HTR-8/SVneo (cell line): ENCODE measurements at places on chromosomes 13 and 19.

- no peak for DNase-seq
Measured at GRCh38 chr13:88643233-88643632, 972.1 kb downstream of the SLITRK5 start.

DNA sequence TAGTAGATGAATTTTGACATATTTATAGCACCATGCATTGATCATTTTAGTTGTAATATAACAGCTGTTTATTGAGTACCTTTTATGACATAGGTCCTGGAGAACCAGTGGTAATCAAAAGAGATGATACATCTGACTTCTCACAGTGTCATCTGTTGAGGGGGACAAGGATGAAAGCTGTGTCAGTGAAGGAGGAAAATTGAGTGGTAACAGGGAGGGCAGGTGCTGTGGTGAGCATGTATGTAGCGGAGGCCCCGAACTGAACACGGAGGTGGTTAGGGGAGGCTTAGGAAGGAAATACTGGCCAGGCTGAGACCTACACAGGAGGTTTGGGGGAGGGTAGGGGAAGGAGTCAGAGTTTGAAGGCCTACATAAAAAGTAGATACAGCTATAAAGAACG lies 199.7 kb downstream of the GGACT start:
- no peak for DNase-seq

- DNase-seq, result no peak
Measured at GRCh38 chr19:38730731-38731589, 13.3 kb downstream of the CAPN12 start.

DNA sequence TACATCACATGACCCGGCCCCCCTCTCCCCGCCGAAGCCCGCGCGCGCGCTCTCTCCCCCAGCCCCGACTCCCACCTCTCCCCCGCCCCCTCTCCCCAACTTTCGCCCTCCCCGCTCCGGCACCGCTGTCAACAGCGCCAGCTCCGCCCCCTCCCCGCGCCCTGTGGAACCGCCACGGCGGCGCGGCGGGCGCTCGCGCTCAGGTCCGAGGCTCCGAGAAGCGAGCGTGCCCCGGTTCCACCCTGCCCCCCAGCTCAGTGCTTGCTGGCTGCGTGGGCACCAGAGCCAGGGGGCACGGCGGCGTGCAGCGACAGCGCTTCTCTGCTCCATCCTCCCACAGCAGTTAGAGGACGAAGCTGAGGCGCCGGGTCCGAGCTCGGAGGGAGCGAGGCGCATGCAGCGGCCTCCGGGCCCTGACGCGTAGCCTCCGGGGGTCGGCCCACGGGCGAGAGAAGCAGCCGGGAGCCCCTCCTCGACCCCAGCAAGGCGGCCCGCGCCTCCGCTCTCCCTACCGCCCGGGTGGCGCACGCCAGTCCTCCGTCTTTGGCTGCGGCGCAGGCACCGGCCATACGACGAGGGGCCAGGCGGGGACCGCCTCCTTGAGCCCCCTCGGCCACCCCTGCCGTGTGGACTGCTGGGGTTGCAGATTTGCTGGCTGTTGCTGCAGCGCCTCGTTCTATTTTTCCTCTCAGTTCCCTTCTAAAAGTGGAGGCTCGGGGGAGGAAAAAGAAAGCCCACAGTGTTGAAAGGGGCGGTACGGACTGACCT lies 109.5 kb downstream of the KCNRG start:
- DNase-seq, result no peak

DNA sequence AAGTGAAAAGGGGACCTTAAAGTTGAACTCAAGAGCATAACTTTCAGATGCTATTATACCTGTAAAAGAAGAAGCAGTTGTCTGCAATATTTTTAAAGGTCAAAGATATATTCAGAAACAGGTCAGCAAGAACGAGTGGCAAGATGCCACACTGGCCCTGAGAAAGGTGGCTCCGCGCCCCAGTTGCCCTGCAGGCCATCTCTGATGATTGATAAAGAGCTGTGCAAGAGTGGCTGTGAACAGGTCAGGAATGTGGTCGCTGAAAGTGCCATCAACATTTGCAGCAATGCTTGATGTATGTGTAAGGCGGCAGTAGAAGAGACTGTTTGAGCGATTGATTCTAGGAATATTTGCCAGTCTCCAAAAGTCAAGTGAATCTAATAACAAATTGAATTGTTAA lies 664.2 kb upstream of the SLC10A2 start:
- DNase-seq, result no peak

- no peak for DNase-seq
Measured at GRCh38 chr19:41910240-41910991, 17.8 kb downstream of the ERFL start.

GRCh38 chr13:57739089-57739488 lies 107.5 kb downstream of the PCDH17 start:
- no peak for DNase-seq

- peak; percentile 87 for DNase-seq
Measured at GRCh38 chr19:46513461-46514236, 18.0 kb upstream of the PNMA8B start.

DNA sequence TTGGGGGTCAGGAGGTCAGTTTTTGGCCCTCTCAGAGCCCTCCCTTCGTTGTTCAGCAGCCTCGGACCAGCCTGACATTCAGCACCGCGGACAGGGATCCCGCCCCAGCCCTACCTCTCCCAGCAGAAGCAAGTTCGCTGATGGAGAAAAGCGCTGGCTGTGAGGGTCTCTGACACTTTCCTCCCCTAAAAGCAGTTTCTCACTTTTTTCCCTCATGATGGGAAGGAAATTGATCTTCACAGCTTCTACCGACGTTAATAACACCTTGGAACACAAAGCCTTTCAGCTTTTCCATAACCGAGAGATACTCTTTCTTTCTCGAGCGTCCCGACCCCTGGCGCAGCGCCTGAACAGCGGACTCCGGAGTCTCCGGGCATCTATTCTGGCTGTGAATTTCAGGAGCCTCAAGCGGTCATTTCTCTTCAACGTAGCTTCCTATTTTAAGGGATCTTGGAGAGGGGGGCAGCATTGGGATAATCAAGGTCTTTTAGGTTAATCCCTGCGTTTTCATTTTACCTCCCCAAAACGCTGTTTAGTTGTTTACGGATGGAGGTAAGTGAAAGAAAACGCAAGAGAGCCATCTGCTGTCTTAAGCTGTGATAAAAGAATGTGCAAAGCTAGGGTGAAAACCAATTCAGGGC lies 467.2 kb downstream of the ITGBL1 start:
- peak; percentile 18 for DNase-seq

DNA sequence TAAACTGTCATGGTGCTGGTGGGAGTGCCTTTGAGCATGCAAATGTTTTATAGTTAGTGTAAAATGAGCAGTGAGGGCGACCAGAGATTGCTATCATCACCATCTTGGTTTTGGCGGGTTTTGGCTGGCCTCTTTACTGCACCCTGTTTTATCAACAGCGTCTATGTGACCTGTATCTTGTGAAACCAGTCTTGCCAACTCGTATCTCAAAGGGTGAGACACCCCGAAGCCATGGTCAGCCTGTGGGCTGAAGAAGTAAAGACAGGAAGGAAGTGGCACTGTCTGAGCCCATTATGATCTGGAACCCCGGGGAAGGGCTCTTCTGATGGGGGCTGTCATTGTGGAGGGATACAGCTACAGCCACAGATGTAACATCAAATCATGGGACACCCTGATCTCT lies 81.5 kb upstream of the FAM216B start:
- DNase-seq, result no peak

DNA sequence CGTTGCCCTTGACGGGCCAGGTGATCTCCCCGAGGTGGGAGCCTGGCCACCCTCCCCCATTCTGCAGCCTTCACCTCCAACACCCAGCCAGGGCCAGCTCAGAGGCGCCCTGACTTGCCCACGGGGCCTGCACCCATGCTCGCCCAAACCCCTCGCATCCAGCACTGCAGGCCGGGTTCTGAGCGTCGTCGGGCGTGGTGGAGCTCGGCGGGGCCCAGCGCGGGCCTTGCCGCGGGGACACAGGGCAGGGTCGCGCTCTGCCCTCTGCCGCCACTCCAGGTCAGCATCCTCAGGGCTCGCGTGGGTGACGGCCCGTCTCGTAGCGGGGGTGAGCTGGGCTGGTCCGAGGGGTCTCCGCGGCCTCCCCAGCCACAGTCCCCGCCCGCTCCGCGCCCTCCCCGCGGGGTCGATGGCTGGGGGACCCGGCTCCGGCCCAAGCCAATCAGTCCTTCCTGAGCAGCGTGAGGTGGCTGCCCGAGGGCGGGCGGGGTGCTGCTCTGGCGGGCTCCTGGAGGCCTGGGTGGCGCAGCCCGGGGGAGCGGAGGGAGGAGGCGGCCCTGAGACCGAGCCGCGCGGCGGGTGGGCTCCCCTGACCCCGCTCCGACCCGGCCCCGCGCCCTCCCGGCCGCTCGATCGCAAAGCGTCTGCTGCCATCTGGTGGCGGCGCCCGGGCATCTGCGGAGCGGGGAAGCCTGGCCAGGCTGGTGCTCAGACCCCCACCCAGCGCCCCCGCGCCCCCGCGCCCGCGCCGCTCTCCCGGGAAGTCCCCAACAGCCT lies 61.4 kb downstream of the CCNE1 start:
- peak; percentile 69 for DNase-seq

DNA sequence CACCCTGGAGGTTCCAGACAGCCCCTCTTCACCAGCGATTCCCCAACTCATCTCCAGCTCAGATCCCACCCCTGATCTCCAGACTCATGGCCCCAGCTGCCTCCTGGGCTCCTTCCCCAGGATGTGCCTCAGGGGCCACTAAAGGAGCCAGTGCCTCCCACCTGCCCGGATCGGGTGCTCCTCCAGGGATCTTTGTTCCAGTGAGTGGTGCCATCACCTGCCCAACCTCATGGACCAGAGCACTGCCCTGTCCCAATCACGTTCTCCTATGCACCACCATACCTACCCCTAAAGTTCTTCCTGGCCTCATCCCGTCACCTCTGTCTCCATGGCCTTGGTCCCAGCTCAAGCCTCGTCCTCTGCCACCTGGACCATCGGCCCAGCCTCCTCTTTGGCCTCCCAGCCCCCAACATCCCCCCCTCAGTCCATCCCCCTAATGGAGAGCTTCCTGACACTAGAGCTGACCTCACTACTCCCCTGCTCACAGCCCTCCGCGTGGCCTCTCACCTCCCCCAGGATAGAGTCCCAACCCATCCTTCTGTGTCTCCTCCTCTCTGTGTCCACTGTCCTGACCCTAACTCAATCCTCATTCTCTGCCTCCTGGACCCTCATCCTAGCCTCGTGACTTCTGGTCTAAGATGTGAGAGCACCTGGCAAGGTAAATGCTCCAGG lies 8.8 kb upstream of the GARIN5A start:
- no peak for DNase-seq

- no peak for DNase-seq
Measured at GRCh38 chr13:75934889-75935288, 298.8 kb downstream of the LMO7 start.

- no peak for DNase-seq
Measured at GRCh38 chr13:29704648-29705047, 109.2 kb upstream of the SLC7A1 start.

DNA sequence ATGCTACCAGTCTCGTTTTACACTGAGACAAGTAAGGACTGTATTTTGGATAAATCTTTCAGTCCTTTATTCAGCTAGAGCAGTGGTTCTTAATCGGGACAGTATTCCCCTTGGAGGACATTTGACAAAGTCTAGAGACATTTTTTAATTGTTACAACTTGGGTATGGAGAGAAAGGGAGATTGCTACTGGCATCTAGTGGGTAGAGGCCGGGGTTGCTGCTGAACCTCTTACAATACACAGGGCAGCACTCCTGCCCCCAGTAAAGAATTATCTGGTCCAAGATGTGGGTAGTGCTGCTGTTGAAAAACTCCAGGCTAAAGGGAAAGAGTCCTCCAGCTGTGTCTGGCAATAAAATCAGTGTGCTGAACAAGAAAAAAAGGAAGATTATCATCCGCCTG lies 334.8 kb downstream of the SLC7A1 start:
- DNase-seq, result no peak

DNA sequence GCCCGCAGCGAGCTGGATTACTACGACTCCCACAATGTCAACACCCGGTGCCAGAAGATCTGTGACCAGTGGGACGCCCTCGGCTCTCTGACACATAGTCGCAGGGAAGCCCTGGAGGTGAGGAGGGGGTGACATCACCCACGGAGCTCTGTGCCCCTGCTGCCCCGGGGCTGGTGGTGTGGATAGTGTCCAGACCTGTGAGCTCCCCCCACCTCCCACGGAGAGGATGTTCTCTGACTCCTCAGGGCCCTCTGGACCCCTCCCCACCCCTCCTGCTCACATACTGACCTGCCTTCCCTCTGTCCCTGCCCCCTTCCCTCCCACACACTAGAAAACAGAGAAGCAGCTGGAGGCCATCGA lies 20.7 kb downstream of the CAPN12 start:
- DNase-seq, result no peak

GRCh38 chr13:42524487-42525034 lies 49.4 kb upstream of the TNFSF11 start:
- DNase-seq, result no peak

- DNase-seq, result no peak
Measured at GRCh38 chr13:94352057-94352456, 127.4 kb downstream of the DCT start.

- no peak for DNase-seq
Measured at GRCh38 chr19:2244486-2244885, 4.6 kb upstream of the AMH start.

DNA sequence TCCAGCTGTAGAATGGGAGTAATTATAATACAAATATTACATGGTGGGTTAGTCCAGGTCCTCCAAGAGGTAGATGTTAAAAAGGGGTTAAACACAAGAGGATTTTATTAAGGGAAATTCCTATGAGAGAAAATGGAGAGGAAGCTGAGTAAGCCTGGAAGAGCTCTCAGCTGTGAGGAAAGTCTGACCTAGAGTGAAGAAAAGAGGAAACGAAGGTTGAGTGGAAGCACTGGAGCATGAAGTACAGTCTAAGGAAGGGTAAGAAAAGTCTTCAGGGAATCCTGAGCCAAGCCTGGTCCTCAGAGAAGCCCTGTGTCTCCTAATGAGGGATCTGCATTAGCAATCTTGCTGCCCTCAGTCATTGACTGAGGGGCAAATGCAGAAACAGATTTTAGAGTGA lies 506.2 kb downstream of the GPC5 start:
- no peak for DNase-seq

GRCh38 chr19:3833578-3834348 lies 35.1 kb downstream of the ZFR2 start:
- no peak for DNase-seq

GRCh38 chr13:34678154-34678553 lies 263.9 kb upstream of the NBEA start:
- DNase-seq, result peak; percentile 5

DNA sequence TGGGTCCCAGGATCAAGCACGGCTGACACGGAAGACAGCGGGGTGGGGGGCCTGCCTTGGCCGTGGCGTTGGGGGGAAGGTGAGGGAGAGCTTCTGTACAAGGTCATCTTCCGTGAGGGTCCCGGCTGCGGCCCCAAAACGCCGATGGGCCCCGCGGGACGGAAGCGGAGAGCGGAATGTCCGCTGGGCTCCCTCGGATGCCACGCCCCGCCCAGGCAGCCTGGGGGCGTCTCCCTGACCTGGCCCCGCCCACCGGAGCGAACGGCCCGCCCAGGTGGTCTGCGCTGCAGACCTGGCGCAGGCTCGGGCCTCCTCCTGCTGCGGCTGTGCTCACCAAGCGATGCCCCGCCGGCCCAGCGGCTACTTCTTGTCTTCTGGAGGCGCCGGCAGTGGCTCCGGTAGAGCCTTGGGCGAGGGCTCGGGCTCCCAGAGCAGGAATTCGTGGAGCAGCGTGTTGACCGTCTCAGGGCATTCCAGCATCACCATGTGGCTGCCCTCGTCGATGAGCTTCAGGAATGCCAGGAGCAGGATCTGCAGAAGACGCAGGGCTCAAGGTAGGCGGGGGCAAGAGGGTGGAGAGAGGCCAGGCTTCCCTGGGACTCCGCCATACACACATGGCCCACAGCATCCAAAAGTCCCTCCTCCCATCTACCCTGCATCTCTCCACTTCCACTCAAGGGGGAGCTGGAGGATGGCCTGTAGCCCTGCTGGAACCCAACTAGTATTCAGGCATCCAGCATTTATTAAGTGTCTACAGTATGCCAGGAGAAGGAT lies 10.7 kb downstream of the ABHD8 start:
- peak; percentile 85 for DNase-seq
